ENCODE measurements at places on chromosomes 2 and 18. TPM values are rescaled to one million over a fixed set of nuclear protein-coding genes. Genes with fewer than 3 reads are reported as not detected.
A peak's percentile ranks its signal among the peaks of the same experiment; 100 is the strongest.

The COL4A3 gene
- polyA plus RNA-seq = 5.6 TPM

The LYG2 gene
- polyA plus RNA-seq = not detected

- DNase-seq = peak; percentile 39
Measured at GRCh38 chr18:79540161-79540903, 139.3 kb upstream of the CTDP1 start.

DNA sequence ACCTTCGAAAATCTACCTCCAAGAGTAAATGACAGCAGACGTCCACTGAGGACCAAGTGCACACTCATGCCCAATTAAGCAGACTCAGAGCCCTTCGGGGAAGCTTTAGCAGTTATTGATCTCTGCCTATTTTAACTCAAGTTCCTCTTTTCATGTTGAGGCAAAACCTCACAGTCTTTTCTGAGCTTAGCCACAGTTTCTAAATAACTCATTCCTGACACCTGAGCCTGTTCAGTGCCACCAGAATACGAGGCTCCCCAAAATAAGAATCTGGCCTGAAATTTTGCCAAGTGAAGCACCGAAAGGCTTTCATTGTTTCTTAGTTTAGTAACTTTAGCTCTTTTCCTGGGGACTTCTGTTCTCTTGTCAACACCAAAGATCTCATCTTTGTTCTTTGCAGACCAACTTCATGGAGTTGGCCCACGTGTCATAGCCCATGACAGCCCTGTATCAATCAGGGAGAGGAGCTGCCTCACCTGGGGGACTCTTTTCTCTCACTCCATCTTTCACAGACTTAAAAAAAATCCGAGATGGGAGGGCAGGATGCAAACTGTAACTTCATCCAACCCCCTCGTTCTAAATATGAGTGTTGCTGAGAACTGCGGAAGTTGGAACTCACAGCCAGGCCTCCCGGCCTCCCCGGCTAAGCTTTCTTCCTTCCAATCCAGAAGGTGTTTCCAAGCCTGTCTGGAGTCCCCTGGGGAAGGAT, 22.2 kb downstream of the INPP5D start:
- DNase-seq = no peak

DNA sequence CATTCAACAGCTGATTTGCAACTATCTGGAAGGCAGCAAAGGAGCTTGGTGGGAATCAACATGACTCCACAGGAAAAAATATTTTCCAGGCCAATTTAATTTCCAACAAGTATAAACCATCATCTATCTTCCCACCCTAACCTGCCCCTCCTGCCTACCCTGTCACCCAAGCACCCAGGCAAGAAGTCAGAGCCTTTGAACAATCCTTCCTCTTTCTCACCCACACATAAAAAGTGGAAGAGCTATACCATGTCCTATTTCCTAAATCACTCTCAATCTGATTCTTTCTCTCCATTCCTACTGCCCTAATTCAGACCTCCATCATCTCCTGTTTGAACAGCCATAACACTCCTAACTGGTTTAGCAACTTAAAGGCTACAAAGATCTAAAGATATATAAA, 12.7 kb downstream of the SPIRE1 start:
- no peak for DNase-seq

Measured in psoas muscle (tissue), 8 donors.